Glomerular endothelial cell (primary cell): ENCODE measurements at places on chromosomes 2 and 18. TPM values are rescaled to one million over a fixed set of nuclear protein-coding genes. Genes with fewer than 3 reads are reported as not detected.

The MAP2 gene
- total RNA-seq: 8.8 and 12.9 TPM in 2 replicates

The SLC4A3 gene
- 2.0 TPM in 2 replicates for total RNA-seq

The CNTNAP5 gene
- not detected in 2 replicates for total RNA-seq

The IHH gene
- total RNA-seq: not detected in 2 replicates

The RAPGEF4 gene
- total RNA-seq: 4.5 and 5.1 TPM in 2 replicates

The PRKAG3 gene
- total RNA-seq: not detected in 2 replicates

The FBXO48 gene
- total RNA-seq: 0.19 and 0.64 TPM in 2 replicates
